Activated gamma-delta T cell treated with anti-CD3 and anti-CD28 coated beads, Interleukin-2, amount 50 U/mL, for 16 hours (primary cell): ENCODE measurements at places on chromosomes 1 and 21.

GRCh38 chr1:206030191-206030590, 6.5 kb upstream of the CTSE start:
- no peak for DNase-seq

GRCh38 chr1:21704145-21704544, 35.0 kb upstream of the RAP1GAP start:
- no peak for DNase-seq

GRCh38 chr1:199010492-199010891, 371.7 kb downstream of the PTPRC start:
- no peak for DNase-seq

- DNase-seq = no peak
Measured at GRCh38 chr1:235898126-235898525, 31.4 kb upstream of the LYST start.

DNA sequence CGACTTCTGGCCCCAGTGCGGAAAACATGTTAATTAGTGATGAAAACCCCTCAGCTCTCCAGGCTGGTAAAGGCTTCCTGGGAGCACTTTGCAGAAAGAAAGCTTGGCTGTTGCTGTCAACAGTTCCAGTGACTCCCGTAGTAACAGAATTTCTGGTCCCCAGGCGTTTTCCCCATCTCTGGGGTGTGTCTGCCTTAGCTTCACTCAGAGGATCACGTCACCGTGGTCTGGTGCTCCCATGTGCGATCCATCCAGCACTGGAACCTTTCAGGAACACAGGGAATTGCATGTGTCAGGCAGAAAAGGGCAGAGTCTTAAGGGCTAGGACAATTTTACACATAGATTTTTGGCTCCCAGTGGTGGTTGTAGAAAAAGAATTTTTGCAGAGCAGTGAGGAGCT, 470.4 kb upstream of the USP24 start:
- DNase-seq = no peak

DNA sequence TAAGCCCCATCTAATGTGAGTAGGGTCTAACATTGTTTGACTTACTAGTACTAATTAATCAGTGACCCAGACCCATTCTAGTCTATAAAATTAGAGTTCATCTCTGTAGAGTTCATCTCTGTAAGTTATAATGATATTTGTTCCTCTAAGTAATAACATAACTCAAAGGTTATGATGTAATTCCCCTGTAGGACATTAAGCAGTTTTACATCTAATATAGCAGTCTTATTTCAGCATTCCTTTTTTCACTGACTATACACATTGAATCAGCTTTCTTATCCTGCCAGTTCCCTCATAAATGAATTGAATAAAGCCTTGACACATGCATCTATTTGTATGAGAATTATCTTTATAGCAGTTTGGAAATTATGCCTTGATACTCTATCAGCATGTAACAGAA, 90.9 kb downstream of the SH3GLB1 start:
- DNase-seq = no peak
